ENCODE measurements at places on chromosomes 4 and X.

DNA sequence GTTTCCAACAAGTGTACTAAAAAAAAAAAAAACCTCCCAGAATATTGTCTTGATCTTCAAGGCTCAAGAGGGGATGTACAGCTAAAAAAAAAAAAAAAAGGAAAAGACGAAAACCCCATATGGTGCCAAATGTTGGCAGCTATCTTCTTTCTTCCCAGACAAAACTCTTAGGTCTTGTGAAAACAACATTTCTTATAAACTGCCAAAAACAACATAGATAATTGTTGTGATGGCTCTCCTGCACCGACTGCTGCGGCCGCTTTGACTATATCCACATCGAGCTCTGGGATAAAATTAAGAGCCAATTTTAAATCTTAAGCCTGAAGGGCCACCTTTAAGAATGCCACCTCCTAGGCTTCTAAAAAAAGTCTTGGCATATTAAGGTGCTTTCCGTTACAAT, 23.5 kb downstream of the PDGFC start:
- no peak for DNase-seq

DNA sequence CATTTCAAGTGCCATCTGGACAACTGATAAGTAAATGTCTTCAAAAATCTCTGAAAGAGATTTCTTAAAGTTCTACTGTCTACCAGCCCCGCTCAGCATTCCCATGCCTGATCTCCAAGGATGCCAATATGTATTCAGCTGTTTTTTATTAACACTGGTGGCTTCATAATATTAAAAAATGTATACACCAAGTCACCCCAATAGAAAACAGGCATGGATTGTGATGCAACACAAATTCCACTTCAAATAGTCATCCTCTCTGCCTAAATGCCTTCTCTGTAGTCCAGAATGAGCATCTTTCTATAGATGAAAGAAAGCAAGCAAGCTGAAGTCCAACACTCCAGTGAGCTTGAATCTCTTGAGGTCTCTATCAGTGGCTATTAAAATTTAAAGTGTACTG, 152.2 kb upstream of the PPARGC1A start:
- no peak for DNase-seq

- DNase-seq: no peak
These were observed 423.3 kb downstream of the MAGEE1 start for GRCh38 chrX:76850851-76851250.

DNA sequence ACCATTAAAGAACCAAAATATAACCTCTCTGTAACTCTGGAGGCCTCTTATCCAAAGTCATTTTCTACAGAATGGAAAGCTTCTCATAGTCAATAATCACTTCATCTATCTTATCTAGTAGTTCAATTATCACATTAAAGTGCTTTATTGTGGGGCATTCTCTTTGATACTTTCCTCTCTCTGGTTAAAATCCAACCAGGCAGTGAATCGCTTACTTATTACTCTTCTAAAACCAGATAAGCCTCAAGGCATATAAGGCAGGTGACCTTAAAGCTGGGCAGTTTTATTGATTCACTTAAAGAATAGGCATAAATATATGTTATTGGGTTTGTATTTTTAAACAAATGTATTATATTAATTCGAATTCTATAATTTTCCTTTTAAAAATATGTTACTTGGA, 2162.1 kb upstream of the TENM3 start:
- DNase-seq: no peak

GRCh38 chr4:36209941-36210649, 34.2 kb downstream of the ARAP2 start:
- no peak for DNase-seq

GRCh38 chr4:176052744-176053143, 12.9 kb upstream of the WDR17 start:
- DNase-seq: no peak

GRCh38 chr4:156568041-156568440, 403.6 kb downstream of the PDGFC start:
- DNase-seq: no peak

- no peak for DNase-seq
These were observed 85.3 kb downstream of the ZNF518B start for GRCh38 chr4:10371869-10372471.

- no peak for DNase-seq
These were observed 76.2 kb upstream of the ESX1 start for GRCh38 chrX:104330966-104331365.
